ENCODE measurements at places on chromosomes 3 and 15. TPM values are rescaled to one million over a fixed set of nuclear protein-coding genes. Genes with fewer than 3 reads are reported as not detected.
A peak's percentile ranks its signal among the peaks of the same experiment; 100 is the strongest.

DNA sequence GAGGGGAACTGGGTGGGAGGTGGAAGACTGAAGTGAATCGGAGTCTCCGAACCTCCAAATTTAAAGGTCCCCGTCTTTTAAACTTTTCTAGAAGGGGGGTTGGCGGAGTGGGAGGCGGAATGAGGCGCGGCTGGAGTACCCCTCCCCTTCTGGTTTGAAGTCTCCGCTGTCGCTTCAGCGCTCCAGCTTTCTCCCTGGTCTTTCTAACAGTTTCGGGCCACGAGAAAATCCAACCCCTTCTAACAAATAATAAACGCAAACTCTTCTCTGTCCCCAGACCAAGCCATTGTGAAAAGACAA is 2.5 kb upstream of the MECOM start:
- no peak for ATAC-seq

- ATAC-seq = no peak
These were observed 790 bp upstream of the WHAMM start for GRCh38 chr15:82808634-82809041.

DNA sequence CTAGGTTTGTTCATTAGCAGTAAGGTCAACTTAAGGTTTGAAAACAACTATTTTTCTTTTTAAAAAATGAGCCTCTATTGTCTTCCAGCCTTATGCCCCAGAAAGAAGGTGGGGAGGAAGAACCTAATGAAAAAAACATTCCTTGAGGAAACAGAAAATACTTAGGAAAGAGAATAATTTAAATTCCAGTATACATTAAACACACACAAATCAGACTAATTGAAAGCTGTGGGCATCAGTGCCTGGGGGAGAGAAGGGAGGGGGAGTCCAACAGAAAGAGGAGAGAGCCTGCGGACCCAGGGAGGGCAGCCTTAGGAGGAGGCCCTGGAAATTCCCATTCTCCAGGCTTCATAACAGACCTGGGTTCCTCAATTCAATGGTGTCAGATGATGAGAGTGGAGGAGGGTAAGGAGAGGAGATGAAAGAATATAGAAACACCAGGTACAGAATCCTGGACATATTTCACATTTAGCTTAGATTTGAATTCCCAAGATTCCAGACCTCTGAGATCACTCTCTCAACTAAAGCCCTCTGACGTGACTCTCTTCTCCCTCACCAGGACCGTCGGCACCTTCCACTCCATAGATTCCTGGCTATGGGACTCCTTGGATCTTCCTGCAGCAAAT is 320.5 kb upstream of the UMPS start:
- no peak for ATAC-seq

- ATAC-seq = peak; percentile 57
These were observed 455.3 kb upstream of the NR2F2 start for GRCh38 chr15:95875121-95875643.

DNA sequence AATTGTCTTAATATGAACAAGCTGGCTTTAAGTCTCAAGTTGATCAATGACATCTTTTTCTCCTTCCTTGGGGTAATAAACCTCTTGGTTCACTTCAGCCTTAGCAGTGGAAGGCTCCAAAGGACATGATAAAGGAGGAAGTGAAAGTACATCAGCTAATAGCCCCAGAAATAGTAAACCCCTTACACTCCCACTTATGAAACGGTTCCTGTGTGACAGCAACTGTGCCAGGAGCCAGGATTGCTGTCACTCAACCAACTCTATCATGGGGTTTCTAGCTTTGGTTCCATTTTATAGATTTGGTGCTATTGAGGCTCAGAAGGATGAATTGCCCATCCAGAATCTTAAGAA is 216.7 kb downstream of the ABHD5 start:
- ATAC-seq = no peak

MASP1 gene
- total RNA-seq = not detected
